Fibroblast of the conjunctiva (primary cell): ENCODE measurements at places on chromosomes 2 and 18.

DNA sequence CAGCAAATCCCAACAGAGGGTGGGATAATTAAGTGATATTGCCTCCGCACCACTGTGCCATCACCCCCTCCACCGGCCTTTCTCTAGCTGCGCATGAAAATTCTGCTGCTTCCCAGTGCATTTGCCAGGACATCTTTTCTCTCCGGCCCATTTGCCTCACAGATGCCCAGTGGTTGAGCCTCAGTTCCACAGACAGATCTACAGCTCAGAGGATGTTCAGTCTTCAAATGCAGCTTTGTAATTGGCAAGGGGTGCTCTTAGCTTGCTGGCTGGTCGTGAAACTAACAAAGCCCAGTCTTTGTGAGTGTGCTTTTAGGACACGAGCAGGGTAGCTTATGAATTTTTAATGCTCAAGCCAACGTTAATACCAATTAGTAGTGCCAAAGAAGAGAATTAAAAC lies 253.3 kb upstream of the REV1 start:
- no peak for DNase-seq

DNA sequence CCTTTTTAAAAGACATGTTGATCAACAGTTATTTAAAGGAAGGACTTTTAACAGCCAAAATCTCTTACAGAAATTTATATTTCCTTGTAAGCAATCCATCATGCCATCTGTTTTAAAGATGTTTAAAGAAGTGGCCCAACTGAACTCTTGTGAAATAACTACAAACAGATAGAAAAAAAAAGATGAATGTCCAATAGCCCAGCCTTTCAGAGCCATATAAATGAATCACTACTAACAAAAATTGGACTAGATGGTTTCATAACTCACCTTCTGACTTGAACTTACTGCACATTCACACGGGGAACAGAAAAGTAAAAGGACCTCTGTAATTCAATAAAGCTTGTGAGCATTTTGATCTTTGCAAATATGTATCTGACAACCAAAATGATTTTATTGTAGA lies 319.0 kb upstream of the CHAC2 start:
- no peak for DNase-seq

- no peak for DNase-seq
Observed at GRCh38 chr2:43443282-43443681, 152.6 kb downstream of the THADA start.

- no peak for DNase-seq
Observed at GRCh38 chr2:33184041-33184440, 237.3 kb downstream of the LTBP1 start.

DNA sequence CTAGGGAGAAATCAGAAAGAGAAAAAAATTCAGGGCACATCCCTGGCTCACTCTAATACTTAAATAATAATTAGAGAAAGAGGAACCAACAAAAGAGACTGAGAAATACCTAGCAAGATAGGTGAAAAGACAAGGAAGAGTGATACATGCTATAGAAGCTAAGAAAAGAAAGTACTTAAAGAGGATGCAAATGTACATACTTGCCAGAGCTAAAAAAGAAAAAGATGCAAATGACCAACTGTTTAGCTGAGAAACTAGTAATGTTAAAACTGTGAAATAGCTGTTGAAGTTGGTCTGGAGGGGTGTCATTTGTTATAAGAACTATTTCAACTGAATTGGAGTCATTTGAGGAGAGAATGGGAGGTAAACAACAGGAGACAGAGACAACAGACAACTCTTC lies 412.2 kb downstream of the SPAG16 start:
- no peak for DNase-seq

- no peak for DNase-seq
Observed at GRCh38 chr18:59155153-59155552, 15.5 kb downstream of the SEC11C start.

GRCh38 chr2:200713704-200714064 lies 98.0 kb upstream of the BZW1 start:
- no peak for DNase-seq

DNA sequence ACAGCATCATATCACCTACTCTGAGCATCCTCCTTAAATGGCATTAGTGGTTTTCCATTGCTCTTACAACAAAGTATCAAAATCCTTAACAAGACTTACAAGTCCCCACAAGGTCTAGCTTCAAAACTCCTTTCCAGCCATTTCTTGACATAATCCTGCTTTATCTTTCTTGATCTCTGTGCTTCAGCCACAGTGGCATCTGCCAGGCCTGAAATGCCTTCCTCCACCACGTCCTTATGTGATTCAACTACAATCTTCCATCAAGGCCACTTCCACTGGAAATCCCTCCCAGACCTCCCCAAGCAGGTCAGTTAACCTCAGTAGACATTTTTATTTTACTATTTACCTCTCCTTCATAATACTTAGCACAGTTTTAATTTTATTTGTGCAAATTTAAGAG lies 83.8 kb upstream of the CCDC150 start:
- DNase-seq, result no peak

- no peak for DNase-seq
Observed at GRCh38 chr2:98803405-98804264, 72.7 kb upstream of the MGAT4A start.

DNA sequence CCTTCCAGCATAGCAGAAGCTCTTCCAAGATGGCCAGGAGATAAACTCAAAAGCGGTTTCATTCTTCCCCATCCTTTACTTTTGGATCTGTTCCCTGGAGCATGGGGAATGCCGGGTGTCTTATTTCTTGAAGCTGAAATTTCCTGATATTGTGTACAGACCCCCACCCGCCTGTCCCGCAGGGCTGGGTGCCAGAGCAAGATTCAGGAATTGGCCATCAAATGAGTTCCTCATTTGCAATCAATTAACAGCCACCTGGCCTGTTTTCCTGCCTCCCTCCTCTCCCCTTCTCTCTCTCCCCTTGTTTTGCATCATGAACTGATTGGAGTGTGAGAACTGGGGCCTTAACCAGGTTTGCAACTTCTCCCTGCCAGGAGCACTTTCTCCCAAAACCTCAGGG lies 202.1 kb downstream of the SH3RF3 start:
- no peak for DNase-seq

DNA sequence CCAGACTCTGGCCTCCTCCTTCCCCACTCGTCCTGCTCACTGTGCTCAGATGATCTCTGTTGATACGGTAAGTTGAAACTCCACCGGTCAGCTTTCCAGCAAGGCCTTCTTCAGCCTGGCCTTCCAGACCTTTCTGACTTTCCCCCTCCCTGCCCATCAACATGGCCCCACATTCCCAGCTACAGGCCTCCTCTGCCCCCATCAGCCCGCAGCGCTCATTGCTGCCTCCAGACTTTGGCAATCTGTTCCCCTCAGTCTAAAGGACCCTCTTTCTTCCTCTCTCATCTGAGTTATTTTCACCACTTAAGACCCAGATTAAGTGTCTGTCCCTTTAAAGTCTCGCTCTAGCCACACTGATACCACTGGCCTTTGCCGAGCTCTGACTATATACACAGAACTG lies 10.6 kb downstream of the LOXHD1 start:
- no peak for DNase-seq

DNA sequence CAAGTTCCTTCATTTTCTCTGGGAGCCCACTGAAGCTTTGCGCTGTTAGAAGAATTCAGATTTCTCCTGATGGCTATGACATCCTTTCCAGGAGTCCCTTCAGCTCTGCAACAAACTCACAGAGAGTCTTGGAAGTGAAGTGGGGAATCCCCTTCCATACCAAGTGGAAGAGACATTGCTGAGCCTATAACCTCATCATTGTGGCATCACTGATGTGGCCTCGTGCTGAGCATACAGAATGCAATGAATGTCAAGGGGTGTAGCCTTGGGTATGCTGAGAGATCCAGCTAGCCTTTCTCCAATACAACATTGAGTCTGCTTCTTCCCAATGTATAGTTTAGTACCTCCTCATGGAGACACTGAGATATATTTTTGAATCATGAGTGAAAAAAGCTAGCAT lies 311.1 kb upstream of the RAB12 start:
- no peak for DNase-seq

DNA sequence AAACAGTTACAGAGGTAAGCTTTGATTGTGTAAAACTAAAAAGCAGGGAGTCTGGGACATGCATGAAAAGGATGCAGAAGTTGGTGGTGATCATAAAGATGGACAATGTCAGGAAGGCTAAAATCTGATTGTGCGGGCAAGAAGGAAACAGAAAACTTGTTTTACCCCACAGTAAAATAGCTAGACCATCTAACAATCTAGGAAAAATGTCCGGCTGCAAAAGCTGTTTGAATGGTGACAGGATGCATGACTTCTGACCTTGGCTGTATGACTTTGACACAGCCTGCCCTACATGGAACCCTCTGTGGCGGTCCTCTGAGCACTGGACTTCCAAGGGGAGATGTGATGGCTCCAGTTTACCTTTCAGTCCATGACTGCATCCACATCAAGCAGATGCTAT lies 93.6 kb downstream of the RAPH1 start:
- DNase-seq, result no peak

GRCh38 chr2:233892793-233893192 lies 24.4 kb upstream of the TRPM8 start:
- no peak for DNase-seq

DNA sequence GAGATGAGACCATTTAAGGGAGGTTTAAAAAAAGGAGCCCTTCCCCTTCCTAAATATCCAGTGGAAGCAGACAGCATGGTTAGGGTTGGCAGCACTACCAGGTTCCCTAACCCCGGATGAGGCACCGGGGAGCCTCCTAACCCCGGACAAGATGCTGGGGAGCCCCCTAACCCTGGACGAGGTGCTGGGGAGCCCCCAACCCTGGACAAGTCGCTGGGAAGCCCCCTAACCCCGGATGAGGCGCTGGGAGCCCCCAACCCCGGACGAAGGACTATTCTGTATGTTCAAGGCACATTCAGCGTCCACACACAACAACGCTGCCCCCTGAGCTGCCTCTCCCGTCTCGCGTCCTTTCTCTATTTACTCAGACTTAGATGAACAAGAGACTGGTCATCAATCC lies 51.9 kb downstream of the ANKMY1 start:
- no peak for DNase-seq

DNA sequence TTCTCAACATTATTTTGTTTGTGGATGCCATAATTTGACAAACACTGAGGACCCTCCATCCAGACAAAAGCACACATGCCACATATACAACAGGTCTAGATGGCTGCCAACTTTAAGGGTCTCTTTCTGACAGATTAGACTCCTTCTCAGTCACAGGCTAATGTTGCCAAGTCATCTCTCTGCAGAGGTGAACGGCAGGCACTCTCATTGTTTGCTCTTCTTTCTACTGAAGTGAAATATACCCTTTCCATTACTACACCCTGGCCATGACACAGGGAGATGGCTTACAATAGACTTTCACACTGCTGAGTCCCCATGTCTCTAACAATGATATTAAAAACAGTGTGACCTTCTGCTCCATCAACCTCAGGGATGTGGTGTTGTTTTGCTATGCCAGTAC lies 47.5 kb upstream of the ZNF397 start:
- no peak for DNase-seq

DNA sequence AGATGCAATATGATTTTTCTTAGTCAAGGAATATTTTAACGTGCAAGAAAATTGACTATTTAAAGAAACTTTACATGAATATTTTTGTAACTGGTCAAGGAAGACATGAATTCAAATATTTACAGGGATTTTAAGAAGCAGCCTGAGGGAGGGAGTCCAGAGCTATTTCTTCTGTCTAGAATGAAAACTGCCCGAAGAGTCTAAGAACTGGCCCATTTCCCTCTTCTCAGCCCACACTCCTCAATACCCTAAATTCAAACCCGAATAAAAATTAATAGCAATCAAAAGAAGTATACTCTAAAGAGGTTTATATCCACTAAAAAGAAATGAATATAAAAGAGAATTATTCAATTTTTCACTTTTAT lies 6.5 kb upstream of the NDUFV2 start:
- DNase-seq, result no peak

DNA sequence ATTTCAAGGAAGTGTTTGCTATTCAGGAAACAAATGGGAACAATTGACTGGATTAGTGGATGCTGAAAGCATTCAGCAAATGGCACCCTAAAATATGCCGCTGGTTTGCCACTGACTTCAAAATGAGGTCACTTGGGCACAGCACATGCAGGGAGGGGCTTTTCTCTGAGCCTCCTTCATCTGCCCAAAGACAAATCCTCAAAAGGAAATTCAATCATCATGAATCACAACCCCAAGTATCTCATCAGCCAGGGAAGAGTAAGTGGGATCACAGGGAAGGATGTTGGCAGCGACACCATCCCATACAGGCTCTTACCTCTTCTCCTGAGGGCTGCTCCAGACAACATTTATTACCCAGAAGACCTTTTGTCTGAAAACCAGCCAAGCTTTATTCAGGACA lies 14.4 kb upstream of the SP140L start:
- DNase-seq, result no peak

- DNase-seq, result no peak
Observed at GRCh38 chr2:35651688-35652323, 703.8 kb upstream of the CRIM1 start.

DNA sequence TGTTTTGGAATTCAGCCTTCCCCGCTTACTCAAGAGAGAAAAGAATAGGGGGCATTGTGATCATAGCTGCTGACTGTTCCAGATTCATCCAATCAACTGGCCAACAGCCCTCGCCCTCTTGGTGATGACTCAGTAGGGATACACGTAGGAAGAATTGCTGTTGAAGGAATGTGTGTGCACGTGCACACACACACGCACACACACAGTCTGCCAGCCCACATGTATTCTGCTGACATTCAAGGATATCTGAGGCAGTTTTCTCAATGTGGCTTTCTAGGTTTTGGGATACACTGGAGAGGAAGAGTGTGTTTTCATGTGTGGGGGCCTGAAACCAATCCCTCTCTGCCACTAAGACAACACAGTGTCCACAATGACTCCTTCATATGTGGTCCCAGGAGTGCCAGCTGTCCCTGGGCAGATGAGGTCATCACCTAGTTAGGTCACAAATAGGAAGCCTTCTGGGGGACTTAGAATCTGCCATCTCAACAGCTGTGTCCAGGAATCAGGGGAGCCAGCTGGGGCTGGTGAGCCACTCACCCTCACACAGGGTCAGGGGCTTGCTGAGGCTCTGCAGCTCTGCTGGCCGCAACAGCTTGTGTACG lies 352.6 kb downstream of the SS18 start:
- DNase-seq, result peak; percentile 28

GRCh38 chr2:198546122-198546521 lies 741.7 kb downstream of the PLCL1 start:
- no peak for DNase-seq

GRCh38 chr18:10247021-10247741 lies 207.3 kb upstream of the APCDD1 start:
- no peak for DNase-seq

- DNase-seq, result peak; percentile 42
Observed at GRCh38 chr2:70132244-70133126, 45.2 kb downstream of the PCBP1 start.

DNA sequence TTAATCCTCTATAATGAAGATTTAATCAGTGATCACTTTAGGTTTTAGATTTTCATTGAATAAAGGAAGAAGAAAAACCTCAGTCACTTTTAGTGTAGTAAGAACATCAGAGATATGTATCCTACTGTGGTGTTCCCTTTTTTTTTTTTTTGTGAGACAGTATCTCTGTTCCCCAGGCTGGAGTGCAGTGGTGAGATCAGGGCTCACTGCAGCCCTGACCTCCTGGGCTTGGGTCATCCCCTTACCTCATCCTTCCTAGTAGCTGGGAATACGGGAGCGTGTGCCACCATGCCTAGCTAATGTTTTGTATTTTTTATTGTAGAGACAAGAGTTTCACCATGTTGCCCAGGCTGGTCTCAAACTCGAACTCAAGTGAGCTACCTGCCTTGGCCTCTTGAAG lies 5.1 kb downstream of the SLC39A10 start:
- DNase-seq, result no peak
